ENCODE measurements at places on chromosomes 12 and 14.

GRCh38 chr12:28869197-28869596 lies 279.9 kb upstream of the FAR2 start:
- DNase-seq, result no peak

- no peak for DNase-seq
Observed at GRCh38 chr14:77458249-77458950, 507 bp downstream of the AHSA1 start.

DNA sequence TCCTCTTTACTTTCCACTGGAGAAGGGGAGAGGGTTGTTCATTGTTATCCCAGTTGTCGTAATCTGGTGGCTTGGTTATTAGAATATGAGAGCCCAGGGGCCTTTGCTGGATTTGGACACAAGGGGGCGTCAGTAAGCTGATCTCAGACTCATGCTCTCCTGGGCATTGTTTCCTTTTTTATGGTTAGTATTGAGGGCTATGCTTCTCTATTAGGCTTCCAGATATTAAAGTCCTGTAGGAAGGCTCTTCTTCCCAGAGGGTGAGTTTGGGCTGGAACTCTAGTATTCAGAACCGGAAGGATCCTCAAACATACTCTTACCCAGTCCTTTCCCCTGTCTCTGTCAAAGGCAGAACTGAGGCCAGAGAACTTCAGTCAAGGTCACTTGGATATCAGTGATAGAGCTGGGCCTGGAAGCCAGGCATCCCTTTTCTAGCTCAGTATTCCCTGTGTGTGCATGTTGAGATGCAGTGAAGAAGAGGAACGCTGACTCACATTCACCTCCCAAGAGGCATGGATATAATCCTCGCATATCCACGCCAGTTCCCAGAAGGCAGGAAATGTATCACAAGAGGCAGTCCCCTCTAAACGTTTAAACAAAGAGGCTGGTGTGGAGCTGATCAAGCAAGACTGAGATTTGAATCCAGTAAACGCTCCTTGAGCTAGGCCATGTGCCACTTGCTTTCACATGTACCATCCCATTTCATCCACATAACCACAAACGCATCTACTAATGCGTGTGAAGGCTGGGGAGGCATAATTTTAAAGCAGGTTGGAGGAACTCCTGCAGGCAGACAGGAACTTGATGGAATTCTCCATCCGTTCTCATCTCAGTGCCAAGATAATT lies 41.6 kb downstream of the UBE3B start:
- peak; percentile 24 for DNase-seq

GRCh38 chr12:57627501-57628279 lies 5.3 kb downstream of the B4GALNT1 start:
- DNase-seq, result no peak

DNA sequence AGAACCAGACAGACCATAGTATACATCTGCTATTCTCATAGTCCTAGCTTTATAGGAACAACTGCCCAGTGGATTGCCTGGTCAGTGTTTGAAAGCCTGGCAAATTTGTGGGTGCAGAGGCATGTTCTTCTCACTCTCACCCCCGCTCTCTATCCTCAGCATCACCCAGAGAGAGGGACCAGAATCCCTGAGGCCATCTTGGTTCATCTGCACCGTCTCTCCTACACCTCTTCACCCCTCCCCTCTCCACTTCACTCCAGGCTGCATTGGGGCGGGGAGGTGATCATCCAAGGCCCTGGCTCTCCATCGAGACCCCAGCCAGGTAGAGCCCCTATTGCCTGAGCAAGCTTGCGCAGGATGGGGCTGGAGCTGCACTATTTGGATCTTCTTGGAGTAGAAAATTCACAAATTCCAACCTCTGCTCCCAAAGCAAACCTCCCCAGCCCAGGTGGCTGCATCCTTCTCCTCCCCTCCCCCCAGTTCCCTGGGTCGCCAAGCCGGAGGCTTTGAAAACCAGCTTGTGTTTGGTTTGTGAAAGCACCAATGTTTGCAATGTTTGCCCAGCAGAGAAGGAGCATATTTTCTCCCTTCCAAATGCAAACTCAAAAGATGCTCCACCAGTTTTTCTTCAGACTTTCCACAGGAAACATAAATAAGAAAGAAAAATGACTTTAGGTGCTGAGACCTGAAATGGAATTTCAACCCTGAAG lies 18.6 kb upstream of the COL2A1 start:
- no peak for DNase-seq

- no peak for DNase-seq
Observed at GRCh38 chr14:58690801-58691516, 53.2 kb downstream of the DACT1 start.

- DNase-seq, result no peak
Observed at GRCh38 chr14:67245104-67245503, 3.9 kb downstream of the PALS1 start.

GRCh38 chr12:6029401-6029800 lies 84.3 kb upstream of the ANO2 start:
- DNase-seq, result no peak

- no peak for DNase-seq
Observed at GRCh38 chr12:128191380-128191779, 75.6 kb upstream of the TMEM132C start.

DNA sequence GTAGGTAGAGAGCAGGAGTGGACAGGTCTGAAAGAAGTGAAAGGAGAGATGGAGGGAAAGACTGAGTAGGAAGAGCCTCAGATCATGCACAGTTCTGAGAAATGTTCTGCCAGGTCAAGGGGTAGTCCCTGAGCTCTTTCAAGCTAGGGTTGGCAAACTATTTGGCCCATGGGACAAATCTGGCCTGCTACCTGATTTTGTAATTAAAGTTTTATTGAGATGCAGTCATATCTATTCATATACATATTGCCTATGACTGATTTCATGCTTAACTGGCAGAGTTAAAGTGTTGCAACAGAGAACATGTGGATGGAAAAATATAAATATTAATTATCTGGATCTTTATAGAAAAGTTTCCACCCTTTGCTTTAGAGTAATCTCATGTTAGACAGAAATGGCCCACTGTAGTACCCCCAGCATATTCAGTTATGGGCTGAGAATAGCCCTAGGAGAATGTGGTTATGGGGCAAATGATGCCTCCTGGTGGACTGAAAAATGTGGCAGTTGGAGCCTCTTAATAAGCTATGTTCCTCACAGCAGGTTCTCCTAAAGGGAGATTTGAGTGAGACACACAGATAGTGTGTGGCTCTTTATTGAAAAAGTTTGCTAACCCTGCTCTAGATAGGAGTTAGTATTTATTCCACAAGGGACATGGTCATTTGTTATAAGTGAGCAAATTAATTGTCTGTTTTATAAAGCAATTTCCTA lies 476.9 kb downstream of the LRIG3 start:
- no peak for DNase-seq

DNA sequence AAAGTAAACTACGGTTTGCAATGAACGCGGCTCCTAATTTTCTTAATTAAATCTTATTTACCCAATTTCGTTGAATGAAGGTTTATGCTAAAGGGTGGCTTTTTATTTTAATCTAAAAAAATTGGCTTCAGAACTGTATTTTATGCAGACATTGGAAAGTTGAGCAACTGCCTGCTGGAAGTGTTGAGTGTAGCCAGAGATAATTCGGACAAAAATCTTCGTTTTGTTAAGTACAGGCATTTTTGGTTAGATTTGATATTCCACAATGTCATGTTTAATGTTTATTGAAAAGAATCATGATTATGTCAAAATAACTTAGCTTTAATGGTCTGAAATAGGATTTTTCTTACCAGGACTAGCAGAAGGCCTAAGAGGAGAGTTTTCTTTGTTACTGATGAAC lies 875 bp downstream of the IRAK3 start:
- no peak for DNase-seq

GRCh38 chr12:94116191-94116590 lies 32.2 kb upstream of the PLXNC1 start:
- DNase-seq, result no peak

GRCh38 chr12:57118711-57119271 lies 7.6 kb upstream of the STAT6 start:
- DNase-seq, result no peak

DNA sequence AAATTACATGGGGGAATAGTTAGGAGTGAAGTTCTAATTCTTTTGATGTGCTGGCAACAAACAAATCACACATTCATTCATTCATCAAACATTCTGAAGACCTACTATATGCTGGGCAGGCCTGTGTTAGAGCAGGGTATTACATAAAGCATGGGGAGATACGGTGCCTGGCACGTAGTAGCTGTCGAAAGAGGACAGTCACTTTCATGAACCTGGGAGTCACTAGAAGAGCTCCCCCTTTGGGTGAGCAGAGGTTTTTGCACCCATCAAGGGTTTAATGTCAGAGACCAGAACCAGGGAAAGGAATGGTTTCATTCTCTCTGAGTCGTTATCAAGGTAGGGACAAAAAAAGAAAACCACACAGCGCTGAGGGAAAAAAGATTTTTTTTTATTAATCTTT lies 10.0 kb downstream of the LHX5 start:
- no peak for DNase-seq

- no peak for DNase-seq
Observed at GRCh38 chr12:57720606-57721595, 17.6 kb downstream of the AGAP2 start.

DNA sequence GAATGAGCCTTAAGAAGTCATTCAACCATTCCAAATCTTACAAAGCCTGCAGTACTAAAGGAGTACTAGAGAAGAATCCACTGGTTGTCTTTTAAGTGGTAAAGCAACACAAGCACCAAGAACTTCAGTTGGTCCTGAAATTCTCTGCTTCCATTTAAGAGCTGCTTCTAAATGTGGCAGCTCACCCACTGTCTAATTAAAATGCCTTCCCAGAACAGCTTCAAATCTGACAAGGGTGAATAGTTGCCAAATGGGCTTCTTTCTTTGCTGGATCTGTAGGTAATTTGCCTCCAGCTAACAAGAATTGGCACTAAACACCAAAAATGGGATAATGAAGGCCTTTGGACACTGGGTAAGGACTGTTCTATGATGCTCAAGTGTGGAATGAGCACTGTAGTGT lies 72.2 kb upstream of the NAP1L1 start:
- no peak for DNase-seq

DNA sequence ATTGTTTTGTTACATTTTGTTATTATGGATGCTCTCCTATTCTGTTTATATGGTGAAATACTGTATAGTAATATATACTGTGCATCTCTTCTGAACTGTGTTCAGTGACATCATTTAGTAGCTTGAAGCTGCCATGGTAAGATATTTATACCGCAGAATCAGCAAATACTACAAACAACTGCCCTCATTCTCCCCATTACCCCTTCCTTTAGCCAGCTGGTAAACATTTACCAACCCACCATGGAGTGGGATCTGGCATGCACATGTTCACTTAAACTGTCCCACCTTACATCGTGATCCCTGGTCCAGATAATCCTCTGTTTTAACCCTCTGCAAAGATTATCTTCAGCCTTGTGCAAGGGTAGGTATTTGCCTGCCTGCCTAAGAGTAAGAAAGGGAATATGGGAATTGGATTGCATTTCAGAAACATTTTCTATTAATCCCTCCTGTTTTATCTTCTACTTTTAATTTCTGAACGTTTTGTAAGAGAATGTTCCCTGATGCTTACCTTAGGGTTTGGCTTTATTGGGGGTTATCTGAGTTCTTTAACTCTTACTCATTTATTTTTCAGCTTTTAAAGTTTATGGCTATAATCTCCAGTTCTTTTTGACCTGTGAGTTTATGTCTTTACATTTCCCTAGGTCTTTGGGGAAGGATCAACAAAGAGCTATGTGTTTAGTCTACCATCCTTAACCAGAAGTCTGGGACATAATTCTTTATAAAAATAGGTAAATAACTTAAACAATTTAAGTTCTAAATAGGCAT lies 46.5 kb downstream of the FBXO34 start:
- DNase-seq, result no peak

DNA sequence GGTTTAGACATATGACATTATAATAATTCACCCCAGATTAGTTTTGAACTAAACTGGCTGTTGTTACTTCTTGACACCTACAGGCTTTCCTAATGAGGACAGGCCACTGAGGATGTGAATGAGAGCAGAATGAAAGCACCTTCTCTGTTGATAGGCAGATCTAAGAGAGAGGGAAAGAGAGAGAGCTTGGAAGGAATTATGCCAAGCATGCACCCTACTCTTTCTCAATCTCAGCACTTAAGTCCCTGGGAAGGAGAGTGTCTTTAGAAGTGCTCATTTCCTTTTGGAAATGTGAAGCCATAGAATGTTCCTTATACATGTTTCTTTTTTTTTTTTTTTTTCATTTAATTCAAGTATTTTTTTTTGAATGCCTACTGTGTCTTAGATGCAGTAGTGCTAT lies 49.0 kb downstream of the TBC1D15 start:
- no peak for DNase-seq

GRCh38 chr14:70148911-70149595 lies 39.7 kb downstream of the SLC8A3 start:
- DNase-seq, result no peak

DNA sequence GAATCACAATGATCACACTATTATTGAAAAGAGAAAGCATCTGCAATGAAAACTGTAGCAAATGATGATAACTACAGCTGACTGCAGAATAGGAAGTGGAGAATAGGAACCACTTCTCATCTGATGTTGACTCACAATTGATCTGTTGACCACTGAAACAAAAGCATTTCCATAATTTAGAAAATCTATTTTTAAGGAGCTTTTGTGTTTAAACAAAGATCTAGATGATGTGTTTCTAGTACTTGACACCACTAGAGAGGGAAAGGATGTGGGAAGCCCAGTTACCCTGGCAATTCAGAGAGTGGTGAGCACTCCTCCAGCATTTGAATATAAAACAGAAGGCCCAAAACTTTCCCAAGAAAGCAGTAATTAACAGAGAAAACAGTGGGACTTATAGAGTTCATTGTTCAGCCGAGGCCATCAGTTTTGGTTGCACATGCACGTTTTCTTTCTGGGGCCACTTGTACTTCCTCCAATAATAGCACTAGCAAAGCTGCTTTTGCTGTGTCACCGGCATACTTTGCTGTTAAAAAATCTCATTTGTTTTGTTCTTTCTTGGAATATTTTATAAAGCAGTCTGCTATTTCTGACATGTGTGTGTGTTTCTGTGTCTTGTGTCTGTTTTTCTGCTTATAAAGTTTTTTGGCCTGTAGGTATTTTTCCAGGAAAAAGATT lies 76.1 kb upstream of the HECTD1 start:
- no peak for DNase-seq

- no peak for DNase-seq
Observed at GRCh38 chr12:92553389-92553788, 149.4 kb upstream of the PLEKHG7 start.
